ENCODE measurements at places on chromosomes 5 and 9.

DNA sequence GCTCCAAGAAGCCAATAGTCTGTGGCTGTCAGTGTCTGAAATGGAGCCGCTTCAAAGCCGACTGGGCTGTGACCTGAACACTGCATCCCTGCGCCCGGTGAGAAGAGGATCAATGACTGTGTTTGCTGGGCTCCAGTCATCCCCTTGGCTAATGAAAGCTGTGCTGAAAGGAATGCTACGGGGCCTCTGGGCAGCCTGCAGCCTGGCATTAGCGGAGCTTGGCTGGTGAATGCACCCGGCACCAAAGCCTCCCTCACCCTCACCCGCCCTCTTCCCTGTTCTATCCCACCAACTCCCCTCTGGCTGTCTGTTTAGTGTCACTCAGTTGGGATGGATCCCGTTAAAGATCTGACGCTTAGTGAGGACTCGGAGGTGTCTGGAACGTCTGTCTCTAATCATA lies 355.3 kb downstream of the BNC2 start:
- no peak for DNase-seq

GRCh38 chr9:32644698-32645097 lies 9.2 kb upstream of the TAF1L start:
- DNase-seq: no peak

DNA sequence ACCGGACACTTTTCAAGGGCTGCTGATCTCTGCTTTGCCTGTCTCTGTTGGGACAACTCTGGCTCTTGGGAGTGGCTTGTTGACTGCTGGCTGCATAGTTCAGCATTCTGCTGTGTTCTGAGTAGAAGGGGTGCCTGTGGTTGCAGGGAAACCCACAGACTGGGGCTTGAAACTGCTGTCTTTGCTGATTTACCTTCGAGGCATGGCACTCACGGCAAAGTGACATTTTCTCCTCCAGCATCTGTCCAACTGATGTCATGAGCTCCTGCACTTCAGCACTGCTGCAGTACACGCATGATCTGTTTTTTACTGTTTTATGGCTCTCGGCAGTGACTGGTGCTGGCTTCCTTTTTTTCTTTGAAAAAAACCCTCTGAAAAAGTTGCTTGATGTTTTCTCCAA lies 69.2 kb downstream of the SPATA31D1 start:
- no peak for DNase-seq

GRCh38 chr9:23826120-23826629 lies at the start of gene ELAVL2:
TSS of gene ELAVL2 (minus strand) at chr9:23826240. CDS start at chr9:23762234, 64,006 bp downstream.
- peak; percentile 80 for DNase-seq

GRCh38 chr5:126433701-126434100 lies 10.5 kb downstream of the GRAMD2B start:
- no peak for DNase-seq

DNA sequence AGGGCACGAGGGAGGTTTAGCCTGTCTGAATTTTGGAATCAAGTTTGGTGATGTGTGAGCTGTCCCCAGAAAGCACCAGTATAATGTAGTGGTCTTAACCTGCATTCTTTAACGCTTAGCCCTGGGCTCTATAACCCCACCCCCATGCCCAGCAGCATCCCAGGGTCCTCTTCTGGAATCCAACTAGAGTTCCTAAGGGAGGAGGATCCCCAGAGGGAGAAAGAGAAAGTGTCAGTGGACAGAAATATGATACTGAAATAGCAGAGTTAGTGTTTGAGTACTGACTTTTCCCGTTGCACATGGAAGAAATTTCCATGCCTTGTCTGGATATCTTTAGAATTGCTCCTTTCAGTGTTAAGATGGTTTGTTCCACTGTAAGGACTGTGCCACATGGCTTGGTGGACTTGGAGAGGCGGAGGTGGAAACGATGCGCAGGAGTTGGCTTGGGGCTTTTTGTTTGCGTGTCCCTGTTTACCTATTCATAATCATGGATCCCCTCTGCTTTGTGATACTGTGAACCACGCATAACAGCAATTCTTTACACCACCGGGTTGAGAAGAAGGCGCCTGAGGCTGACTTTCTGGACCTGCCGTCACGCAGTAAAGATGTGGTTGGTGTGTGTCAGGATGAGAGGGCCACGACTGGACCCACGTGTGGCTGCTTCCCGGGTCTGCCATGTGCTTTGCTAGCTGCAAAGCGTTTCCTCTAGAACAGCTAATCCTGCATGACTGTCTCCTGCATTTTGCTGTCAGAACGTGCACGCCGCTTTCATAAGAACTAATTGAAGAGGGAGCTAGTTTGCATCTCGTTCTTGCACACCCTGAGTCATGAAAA lies 142.3 kb downstream of the SMARCA2 start:
- peak; percentile 61 for DNase-seq

GRCh38 chr5:134490925-134491271 lies 34.6 kb upstream of the JADE2 start:
- no peak for DNase-seq

GRCh38 chr5:91434348-91434747 lies 51.2 kb upstream of the ARRDC3 start:
- DNase-seq: no peak

DNA sequence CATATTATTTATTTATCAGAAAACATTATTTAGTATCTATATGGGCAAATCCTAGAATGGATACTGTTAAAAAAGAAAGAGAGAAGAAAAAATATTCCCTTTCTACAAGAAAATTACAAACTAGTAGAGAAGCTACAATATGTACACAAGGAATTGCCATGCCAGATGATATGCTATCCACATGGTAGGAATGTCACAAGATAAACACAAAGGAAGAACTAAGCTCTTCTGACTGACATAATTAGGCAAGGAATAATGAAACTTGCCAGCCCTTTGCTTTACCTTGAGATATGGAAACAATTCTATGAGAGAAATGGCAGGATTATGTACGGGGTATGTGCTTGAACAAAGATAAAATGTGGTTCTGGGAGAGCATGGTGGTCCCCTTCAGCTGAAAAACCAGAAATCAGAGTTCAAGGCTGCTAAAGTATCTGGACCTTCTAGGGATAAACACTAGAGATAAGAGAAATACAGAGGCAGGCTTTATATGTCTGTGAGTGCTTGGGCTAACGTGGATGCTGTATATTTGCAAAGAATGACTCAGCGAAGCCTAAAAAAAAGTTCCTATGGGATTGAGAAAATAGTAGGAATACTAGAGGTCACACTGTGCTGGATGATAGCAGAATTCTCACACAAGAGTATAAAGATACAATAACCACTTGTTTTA lies 451.6 kb downstream of the TLE1 start:
- DNase-seq: no peak

GRCh38 chr5:179345433-179346321 lies at the start of gene ADAMTS2:
TSS of gene ADAMTS2 (minus strand) at chr5:179345461. CDS start at chr5:179345328, 133 bp downstream.
- DNase-seq: no peak
